ENCODE measurements at places on chromosomes 16 and 17.

DNA sequence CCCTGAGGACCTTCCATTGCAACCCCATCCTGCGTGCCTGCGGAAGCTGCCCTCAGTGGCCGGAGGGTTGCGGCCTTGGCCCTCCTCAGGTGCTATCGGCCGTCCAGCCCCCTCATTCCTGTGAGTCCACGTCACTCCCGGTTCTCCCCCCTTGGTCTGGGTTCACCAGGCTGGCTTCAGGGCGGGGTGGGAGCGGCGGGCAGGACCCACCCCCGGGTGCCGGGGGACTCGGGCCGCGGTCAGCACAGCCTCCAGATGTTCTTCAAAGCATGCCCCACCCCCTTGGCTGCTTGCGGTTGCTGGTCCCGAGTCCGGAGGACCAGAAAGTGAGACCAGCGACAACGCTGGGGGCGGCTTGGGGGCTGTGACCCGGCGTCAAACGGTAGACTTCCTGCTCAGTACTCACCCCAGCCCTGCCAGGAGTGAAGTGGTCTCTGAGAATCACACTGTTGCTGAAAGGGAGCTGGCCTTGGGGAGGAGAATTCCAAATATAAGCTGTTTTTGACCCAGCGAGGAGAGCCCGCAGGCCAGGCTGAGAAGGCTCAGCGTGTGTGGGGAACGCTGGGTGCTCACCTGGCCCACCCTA is 4.5 kb downstream of the ZNF469 start:
- no peak for DNase-seq

- no peak for DNase-seq
Measured at GRCh38 chr17:5286846-5287245, 4.8 kb downstream of the RABEP1 start.

DNA sequence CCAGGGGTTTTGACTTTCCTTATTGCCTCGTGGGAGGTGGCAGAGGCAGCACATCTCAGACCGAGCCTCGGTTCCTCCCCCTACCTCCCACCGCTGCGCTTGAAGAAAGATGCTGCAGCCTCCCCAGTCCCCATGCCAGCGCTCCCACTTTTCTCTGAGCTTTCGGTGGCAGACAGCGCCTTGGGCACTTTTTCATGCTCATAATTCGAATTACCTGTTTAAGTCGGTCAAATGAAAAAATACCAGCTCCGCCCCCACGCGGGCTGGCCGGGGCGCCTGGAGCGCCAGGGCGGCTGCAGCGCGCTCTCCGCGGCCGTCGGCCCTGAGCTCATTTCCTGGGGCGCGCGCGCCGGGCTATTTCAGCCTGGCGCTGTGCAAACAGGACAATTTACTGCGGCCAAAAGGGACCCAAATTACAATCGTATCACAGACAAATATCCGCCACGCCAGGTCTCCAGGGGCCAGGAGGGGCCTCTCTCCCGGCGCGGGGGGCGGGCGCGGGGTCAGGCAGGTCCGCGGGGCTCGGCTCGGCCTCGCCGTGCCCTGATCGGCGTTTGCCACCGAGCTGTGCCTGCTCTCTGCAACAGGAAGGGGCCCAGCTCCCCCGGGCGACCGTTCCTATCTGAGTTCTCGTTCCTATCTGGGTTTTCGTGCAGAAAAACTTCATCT is 45.0 kb downstream of the SOST start:
- peak; percentile 70 for DNase-seq

DNA sequence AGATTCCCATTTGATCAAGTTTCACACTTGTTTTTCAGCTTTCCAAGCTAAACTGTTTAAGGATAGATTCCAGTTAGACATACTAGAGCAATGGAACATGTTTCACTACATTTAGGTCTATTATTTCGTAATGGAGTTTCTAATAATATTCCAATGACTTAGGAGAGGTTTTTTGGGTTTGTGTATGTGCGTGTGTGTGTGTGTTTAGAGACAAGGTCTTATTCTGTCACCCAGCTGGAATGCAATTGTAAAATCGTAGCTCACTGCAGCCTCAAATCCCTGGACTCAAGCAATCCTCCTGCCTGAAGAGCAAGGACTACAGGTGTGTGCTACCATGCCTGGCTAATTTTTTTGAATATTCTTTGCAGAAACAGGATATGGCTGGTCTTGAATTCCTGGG is 426.3 kb downstream of the ZFHX3 start:
- no peak for DNase-seq

DNA sequence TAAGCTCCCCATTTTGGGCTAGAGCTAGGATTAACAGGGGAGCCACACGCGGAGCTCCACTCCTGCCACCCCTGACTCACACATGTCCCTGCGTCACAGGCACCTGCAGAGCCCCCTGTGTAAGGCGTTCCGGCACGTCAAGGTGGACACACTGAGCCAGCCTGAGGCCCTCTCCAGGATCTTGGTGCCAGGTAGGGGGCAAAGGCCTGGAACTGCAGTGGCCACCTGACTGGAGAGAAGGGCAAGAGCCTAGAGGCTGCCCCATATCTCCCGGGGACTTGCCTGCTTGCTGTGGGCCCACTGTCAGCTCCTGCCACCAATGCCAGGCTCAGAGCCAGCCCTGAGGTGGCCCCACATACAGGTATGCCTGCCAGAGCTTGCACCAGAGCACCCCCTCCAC is 33.7 kb downstream of the NECAB2 start:
- DNase-seq, result no peak

Data from HTR-8/SVneo (cell line).